ENCODE measurements at places on chromosomes 3 and 15.

DNA sequence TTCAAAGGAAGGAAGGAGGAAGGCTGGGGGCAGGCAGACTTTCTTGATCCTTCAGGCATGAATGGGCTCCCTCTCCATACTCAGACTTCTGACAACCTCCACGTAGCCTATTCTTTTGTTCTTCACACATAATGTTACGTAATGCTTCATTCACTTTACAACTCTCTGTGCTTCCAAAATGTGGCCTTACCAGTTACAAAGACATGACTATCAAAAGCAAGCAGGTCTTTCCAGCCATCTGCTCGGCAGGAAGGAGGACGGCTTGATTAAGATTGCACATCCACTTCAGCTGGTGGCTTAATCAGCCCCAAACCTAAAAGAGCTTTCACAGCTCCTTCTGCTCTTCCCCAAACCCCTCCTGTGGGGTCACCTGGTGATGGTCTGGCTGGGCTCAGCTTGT is 263.2 kb downstream of the XXYLT1 start:
- DNase-seq, result no peak

DNA sequence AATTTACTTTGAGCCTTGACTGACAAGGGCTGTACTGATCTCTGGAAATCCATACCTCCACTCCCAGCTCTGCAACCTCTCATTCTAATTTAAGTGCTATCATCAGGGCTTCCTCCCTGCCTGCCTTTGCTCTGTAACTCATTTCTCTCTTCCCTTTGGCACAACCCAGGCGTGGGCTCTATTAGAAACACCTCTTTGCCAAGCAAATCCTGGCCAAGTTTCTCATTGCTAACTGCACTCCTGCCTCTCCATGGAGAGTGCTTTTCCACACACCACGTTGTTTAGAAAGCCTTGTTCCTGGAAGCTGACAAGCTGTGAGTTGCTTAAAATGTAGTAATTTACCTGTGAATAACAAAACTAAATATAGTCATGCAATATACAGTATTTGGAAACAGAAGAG is 20.1 kb upstream of the FSTL1 start:
- no peak for DNase-seq

DNA sequence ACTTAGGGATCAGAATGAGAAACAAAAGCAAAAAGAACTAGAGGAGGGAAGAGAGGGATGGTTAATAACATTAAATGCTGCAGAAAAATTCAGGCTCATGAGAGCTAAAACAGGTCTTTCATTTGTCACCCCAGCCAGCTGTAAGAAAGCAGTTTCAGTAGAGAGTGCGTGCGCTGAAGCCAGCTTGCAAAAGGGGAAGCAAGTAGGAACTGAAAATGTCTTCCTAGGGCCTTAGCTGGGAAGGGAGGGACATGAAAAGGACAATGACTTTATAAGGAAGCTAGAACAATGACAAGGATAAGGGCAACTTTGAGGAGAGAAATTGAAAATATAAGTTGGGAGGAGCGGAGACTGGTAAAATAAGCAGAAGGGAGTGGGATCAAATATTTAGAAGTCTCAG is 3.1 kb downstream of the CIAO2A start:
- DNase-seq, result no peak

- no peak for DNase-seq
These were observed 38.4 kb downstream of the SUCLG2 start for GRCh38 chr3:67616046-67616445.

- DNase-seq, result no peak
These were observed 153.2 kb downstream of the CTNNB1 start for GRCh38 chr3:41352510-41352909.

- no peak for DNase-seq
These were observed 17.8 kb upstream of the UTS2B start for GRCh38 chr3:191348098-191348497.

GRCh38 chr3:185582871-185583270 is 3.2 kb upstream of the SENP2 start:
- no peak for DNase-seq

GRCh38 chr15:58043192-58043903 is 22.2 kb downstream of the ALDH1A2 start:
- peak; percentile 44 for DNase-seq

GRCh38 chr3:82005266-82005665 is 243.8 kb upstream of the GBE1 start:
- no peak for DNase-seq

DNA sequence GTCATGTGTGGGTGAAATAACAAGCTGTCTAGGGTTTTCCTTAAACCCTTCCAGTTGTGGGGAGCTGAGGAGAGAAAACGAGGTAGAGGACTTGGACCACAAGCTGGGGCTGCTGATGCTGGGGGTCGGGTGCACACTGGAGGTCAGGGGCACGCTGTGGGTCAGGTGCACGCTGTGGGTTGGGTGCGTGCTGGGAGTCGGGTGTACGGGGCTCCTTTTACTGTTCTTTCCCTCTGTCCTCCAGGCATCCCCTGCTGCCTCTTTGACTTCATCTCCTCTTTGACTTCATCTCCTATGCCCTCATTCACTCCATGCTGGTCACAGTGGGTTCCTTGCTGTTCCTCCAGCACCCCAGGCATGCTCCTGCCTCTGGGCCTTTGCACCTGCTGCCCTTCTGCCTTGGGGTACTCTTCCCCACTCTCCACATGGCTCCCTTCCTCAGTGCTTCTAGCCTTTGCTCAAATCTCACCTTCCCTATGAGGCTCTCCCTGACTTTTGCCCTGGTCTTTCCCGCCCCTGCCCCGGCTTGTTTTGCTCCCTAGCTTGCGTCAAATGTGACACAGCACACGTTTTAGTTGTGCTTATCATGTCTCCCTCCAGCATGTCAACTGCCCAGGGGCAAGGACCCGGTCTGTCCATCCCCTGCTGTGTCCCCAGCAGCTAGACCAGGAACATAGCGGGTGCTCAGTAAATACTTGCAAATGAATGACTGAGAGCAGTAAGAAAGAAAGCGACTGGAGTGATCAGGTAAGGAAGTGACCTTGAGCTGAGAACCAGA is 45.4 kb downstream of the WNT7A start:
- no peak for DNase-seq

- peak; percentile 83 for DNase-seq
These were observed at the start of gene TEX9 for GRCh38 chr15:56365075-56365711. Gene TEX9, plus strand, starts transcription at chr15:56365426. Its CDS starts 25 bp downstream, at chr15:56365451.

DNA sequence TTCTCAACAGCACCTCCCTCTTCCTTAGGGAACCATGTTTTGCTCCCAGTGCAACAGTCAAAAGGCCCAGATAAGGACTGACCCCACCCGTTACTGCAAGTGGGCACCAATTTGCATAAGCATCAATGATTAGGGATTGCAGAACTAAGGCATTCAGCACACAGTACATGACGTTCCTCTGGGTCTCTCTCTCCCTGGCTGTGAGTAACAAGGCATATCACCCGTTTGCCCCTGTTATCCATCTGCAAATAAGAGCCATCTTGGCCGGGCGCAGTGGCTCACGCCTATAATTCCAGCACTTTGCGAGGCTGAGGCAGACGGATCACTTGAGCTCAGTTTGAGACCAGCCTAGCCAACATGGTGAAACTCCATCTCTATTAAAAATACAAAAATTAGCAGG is 18.8 kb downstream of the MAGI1 start:
- no peak for DNase-seq

DNA sequence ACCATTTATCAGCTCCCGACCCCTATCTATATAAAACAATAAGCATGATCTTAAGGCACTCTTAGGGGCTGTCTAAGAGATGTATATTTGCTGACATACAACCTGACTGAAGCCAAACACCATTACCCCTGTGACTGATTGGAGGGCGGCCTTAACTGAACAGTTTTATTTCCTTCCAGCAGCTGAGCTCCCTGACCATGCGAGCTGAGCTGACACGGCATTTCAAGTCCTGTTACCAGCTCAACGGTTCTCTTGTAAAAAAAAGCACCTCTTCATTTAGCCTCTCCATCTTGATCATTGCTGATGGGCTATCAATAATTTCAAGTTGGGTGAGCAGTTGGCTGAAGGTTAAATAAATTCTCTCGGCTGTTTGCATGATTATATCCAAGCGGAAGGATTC is 33.4 kb upstream of the BNIP2 start:
- DNase-seq, result no peak

DNA sequence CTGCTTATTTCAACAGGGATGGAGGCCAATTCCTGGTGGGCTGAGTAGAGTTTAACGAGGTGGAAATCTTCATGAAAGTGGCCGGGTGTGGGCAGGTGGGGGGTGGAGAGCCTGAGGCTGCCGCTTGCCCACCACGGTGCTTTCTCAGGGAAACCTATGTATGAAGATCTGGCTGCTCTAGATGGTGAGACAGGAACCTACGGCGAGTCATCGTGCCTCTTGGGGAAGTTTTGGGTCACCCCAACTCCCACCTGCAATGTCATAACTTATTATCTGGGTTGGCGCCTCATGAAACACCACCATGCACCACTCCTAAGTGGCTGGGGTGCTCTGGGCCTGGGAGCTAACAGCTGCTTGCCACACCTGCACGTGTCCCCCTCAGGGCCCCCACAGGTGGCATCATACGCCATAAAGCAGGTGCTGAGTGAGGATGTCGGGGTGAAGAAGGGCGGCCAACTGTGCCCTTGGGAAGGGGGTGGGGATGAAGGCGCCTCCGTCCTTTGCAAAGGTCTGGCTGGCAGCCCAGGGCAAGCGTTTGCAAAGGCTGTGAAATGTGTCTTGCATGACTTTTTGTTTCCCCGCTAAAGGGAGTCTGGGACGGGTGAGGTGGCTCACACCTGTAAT is 27.9 kb upstream of the SNRPA1 start:
- DNase-seq, result no peak

DNA sequence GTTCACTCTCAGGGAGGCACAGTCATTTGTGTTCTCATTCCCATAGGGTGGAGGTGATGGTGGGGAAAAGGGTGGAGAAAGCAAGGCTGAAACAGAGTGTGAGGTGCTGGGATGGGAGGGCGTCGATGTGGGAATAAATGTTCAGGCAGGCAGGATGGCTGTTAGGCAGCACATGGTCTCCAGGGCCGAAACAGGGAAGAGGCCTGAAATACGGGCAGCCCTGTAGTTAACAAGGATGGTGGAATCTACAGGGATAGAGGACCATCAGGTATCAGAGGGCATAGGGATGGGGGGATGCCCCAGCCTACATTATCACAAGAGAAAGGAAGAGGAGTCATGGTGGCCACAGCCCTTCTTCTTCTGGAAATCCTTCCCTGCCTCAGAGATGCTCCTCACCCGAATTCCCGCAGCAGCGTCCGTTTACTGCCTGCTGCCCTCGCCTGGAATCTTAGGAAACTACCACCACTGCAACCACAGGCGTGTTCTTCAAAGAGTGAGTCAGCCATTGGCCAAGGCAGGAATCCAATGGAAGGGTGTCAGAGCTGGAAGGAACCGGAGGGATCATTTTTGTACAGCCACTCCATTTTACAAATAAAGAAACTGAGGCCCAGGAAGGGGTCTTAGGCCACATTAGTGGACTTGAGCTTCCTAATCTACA is 49.7 kb upstream of the POMGNT2 start:
- no peak for DNase-seq

GRCh38 chr3:149717391-149718056 is 34.8 kb downstream of the COMMD2 start:
- peak; percentile 35 for DNase-seq

DNA sequence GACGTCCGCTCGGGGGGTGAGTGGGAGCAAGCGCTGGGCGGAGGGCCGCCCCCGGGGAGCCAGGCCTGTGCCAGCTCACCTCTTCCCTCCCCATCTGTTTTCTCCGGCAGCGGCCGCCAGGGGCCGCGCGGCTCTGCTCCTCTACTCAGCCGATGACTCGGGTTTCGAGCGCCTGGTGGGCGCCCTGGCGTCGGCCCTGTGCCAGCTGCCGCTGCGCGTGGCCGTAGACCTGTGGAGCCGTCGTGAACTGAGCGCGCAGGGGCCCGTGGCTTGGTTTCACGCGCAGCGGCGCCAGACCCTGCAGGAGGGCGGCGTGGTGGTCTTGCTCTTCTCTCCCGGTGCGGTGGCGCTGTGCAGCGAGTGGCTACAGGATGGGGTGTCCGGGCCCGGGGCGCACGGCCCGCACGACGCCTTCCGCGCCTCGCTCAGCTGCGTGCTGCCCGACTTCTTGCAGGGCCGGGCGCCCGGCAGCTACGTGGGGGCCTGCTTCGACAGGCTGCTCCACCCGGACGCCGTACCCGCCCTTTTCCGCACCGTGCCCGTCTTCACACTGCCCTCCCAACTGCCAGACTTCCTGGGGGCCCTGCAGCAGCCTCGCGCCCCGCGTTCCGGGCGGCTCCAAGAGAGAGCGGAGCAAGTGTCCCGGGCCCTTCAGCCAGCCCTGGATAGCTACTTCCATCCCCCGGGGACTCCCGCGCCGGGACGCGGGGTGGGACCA is 632 bp upstream of the CRELD1 start:
- DNase-seq, result peak; percentile 92

GRCh38 chr3:181855825-181856224 is 144.1 kb downstream of the SOX2 start:
- DNase-seq, result no peak
